Activated naive CD8-positive, alpha-beta T cell treated with anti-CD3 and anti-CD28 coated beads, Interleukin-2, amount 50 U/mL, for 24 hours (primary cell): ENCODE measurements at places on chromosomes 16 and 17.

DNA sequence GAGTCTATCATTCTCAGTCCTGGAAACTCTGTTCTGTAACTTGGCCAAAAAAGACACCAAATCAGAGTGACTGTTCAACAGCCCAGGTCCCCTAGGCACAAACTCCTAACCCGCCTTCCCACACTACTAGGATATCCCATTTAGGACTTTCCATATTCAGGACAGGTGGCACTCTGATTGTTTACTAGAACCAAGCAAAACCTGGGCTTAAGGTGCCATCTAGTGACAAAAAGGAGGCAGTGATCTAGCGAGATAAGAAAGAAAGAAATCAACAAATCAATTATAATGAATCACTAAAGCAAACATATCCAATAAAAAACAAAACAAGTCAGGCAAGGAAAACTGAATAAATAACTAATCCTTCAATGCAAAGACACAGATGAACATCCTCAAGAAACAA is 203.9 kb downstream of the CEP112 start:
- no peak for DNase-seq

DNA sequence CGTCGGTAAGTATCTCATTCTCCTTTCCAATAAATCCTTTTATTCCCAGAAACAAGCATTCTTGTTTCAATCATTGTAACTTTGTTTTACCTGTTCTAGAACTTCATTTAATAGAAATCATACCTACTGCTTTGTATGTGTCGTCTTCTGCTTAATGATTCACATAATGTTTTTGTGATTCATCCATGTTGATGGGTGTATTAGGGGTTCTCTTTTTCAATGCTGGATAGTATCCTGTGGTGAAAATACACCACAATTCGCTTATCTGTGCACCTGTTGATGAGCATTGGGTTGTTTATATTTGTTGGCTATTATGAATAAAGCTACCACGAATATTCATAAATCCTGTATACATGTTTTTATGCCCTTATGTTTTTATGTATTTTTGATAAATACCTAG is 703.2 kb downstream of the MAF start:
- no peak for DNase-seq

DNA sequence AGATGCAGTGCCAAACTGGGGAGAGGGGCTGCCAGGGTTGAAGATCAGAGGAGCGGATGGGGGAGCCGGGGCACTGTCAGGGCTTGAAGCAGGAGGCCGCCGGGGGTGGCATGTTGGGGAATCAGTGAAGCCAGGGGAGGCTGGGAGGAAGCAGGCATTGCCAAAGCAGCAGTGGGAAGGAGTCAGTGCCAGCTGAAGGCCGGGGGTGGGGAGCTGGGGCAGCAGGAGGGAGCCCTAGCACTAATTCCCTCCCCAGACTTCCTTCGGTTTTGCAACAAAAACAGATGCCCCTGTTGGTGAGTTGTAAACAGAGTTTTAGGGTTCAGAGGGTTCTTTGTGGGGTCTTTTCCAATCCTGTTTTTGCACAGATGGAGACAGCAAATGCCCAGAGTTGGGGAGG is 10.9 kb upstream of the TAC4 start:
- no peak for DNase-seq

- no peak for DNase-seq
These were observed 151.1 kb upstream of the WSCD1 start for GRCh38 chr17:5919089-5919488.

DNA sequence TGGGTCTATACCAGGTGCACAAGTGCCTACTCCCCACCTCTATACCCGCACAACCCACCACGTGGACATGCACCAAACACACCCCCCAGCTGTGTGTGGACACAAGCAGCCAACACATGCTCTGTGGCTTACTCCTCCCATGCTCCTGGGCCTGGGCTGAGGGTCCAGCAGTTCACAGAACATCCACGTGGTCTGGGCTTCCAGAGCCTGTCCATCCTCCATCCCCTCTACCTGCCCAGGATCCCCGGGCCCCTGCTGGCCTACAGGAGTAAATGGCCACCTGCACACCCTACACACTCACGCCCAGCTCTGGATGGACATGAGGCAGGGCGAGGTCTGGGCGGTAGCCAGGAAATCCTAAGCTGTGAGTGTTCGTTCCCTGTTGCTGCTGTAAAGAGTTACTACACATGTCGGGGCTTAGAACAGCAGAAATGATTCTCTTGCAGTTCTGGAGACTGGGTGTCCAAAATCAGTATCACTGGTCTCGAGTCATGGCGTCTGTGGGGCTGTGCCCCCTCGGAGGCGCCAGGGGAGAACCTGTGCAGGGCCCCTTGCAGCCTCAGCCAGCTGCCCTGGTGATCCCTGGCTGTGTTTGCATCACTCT is 15.0 kb upstream of the RAI1 start:
- no peak for DNase-seq
